Pons (tissue), 1 donor: ENCODE measurements at places on chromosomes 7 and 10.

DNA sequence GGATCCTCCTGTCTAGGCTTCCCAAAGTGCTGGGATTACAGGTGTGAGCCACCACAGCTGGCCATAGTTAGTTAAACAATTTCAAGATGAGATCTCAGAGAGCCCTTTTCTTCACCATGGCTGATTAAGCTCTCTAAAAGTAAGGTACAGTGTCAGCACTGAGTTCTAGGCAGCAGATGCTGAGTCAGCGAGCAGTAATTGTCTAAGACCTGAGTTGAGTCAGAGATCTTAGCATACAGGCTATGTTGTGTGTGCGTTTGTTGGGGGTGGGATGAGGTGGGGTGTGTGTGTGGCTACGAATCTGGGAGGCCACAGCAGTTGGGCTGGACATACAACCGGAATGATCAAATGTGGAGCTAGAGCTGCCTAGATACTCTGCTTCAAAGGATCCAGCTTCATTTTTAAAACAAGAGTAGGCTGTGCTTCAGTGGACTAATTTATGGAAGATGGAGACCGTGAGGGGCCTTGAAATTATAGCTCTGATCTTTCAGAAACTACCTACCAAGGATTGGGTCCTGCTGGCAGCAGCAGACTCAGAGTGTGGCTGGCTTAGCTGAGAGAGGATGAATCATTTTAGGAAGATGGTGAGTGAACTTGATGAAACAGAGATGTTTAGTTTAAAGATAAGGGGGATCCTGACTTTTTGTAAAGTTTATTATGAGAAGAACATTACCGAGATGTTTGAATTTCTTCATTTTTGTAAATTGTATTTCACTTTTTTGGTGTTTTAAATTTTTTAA is 17.5 kb upstream of the MTPN start:
- no peak for DNase-seq

DNA sequence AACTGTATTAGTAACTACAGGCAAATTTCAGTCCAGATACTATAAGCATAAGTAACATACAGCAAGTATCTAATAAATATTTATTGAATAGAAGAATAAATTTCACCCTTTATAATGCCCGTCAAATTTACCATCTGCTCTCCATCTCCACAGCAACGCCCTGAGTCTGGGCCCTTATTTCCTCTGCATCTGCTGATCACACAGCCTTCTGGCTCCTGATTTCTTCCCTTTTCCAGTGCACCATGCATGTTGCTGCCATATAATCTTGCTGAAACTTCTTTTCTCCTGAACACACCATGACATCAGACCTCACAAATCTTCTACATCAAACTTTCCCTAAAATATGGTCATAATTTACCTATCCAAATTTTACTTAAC is 15.4 kb downstream of the HYCC1 start:
- no peak for DNase-seq

GRCh38 chr7:140403878-140404564 is at the start of gene RAB19:
Gene RAB19, plus strand, starts transcription at chr7:140404058. Its CDS starts 3,589 bp downstream, at chr7:140407647.
- no peak for DNase-seq

GRCh38 chr10:103638948-103639347 is 145.4 kb downstream of the NEURL1 start:
- DNase-seq = no peak

GRCh38 chr7:143327903-143328302 is 12.0 kb downstream of the CLCN1 start:
- DNase-seq = no peak

DNA sequence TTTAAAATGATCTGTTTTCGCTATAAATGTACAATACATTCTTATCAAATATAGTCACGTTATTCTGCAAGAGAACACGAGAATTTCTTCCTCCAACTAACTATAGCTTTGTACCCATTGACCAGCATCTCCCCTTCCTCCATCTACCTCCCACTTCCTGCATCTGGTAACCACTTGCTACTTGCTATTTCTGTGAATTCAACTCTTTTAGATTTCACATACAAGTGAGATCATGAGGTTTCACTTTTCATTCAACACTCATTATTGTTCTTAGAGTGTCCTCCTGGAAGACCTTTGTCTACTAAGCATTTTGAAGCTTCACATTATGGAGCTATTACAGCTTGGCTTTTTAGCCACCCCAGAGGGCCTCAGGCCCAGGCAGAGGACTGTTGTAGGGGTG is 741.3 kb upstream of the FZD8 start:
- DNase-seq = no peak

DNA sequence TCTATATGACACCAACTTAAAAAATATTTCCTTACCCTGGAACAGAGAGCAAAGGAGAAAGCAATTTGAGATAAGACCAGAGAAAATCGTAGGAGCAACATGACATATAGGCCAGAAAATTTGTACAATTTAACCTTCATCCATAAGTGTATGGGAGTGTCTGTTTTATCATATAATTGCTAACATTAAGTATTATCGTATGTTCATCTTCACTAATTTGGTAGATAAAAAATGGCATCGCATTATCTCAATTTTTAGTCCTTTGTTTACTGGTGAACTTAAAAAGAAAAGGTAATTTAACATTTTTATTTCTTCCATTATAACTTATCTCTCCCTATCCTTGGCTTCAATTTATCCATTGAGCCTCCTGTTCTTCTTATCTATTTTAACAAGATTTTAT is 873.4 kb downstream of the KCNMA1 start:
- DNase-seq = no peak

DNA sequence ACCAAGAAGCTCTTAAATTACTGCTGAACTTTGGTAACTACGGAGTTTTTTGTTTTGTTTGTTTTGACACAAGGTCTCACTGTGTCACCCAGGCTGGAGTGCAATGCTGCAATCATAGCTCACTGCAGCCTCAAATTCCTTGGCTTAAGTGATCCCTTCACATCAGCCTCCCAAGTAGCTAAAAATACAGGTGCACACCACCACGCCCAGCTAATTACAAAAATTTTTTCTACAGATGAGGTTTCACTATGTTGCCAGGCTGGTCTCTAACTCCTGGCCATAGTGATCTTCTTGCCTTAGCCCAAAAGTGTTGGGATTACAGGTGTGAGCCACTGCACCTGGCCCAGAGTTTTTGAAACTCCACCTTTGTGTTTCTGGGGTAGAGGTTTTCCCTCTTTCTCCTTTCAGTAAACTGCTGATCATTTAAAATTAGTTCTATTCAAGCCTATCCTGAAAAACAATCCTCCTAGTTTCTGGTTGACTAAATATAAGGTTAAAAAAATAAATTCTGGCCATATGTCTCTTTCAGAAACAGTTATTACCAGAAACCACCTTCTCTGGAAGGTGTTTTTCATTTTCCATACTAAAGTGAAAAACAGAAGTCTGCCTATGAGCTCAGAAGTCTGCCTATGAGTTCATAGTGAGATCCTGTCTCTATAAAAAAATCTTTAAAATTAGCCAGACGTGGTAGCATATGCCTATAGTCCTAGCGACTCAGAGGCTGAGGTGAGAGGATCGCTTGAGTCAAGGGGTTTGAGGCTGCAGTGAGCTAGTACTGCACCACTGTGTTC is 63.9 kb downstream of the VOPP1 start:
- DNase-seq = no peak

DNA sequence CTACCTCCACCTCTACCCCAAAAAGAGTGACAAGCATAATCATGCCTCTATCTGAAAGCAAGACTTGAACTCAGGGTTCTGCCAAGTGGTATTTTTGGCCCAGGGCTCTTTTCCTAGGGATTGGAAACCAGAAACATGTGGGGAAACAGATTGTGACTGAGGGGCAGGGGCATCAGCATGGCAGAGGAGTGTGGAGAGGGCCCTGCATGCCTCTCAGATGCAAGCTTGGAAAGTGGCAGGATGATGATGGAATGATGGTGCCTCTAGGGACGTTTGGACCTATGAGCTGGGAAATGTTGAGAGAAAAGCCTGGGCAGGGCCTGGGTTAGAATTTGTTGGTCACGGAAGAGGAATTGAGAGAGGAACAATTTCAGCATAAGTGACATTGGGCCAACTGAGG is 78.4 kb upstream of the LEP start:
- DNase-seq = no peak

DNA sequence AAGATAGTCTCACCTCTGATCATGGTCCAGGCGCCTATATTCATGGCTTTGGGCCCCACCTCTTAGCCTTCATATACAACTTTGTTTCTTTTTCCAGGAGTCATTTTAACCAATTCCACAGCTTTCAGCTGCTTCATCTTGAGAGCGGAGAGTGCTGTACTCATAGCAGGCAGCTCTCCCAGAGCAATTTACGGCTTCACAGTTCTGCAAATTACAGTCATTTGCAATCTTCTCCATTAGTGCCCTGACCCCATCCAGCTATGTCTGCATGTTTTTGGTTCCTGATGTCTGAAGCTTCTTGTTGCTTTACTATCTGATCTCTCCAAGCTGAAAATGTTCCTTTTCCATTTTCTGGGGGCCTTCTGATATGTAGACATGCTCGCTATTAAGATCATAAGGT is 18.0 kb upstream of the MEST start:
- no peak for DNase-seq

GRCh38 chr10:93006435-93007039 is 54.1 kb upstream of the CYP26C1 start:
- peak; percentile 45 for DNase-seq

GRCh38 chr10:95275726-95276366 is 15.0 kb downstream of the PDLIM1 start:
- no peak for DNase-seq

GRCh38 chr7:46830-47140 is 145.6 kb upstream of the FAM20C start:
- no peak for DNase-seq

DNA sequence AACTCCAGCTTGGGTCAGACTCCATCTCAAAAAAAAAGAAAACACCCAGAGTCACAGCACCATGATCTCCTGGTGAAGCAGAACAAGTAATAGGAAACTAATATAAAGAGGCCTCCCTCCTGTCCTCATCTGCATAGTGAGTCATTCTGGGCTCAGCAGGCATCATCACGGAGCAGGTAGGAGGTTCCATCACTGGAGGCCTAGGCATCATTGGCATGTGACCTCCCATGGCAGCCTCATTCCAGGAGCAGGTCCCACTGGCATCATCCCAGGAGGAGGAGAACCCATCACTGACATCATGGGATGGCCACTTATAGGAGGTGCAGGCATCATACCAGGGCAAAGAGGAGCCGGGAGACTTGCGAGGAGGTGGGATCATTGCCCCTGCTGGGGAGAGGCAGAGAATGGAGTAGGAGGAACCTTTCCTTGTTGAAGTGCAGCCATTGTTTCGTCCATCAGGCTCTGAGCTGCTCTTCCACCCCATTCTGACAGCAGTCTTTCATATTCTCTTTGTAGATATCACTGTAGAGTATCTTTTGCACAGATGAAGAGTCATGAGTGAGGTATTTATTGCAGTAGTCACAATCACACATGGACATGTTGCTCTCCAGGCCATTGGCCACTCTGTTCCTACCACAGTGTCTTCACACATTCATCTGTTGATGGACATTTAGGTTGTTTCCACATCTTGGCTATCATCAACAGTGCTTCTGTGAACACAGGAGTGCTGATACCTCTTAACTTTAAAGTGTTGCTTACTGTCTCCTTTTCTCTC is 73.8 kb downstream of the OSBPL3 start:
- DNase-seq = no peak

DNA sequence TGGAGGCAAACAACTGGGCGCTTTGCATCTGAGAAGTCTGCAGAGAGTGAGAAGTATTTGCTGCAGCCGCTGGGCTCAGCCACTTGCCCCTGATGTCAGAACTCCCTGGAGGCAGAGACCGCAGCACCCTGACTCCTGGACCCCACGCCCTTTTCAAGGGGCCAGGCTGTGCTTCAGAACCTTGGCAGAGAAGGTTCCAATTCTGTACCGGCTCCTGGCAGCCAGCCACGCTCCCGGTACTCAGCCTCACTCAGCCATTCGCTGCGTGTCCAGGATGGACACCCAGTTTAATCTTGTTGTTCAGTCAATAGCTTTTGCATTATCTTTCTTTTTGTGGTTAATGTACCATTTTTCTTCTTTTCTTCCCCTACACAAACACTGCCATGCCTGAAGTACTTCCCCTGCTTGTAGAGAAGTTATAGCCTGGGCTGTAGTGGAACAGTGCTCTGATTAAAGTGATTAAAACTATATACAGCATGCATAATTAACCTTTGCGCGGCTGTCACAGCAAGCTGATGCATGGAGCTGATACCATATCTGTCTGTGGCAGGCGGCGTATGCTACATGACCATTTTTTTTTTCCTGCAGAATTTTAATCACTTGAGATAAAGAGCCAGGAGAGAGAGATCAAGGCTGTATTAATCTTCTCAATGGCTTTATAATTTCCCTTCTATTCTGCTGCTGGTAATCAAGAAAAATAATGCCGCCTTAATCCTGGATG is 578.5 kb downstream of the SDK1 start:
- DNase-seq = no peak

GRCh38 chr7:128809363-128809762 is 17.6 kb downstream of the CCDC136 start:
- DNase-seq = no peak

DNA sequence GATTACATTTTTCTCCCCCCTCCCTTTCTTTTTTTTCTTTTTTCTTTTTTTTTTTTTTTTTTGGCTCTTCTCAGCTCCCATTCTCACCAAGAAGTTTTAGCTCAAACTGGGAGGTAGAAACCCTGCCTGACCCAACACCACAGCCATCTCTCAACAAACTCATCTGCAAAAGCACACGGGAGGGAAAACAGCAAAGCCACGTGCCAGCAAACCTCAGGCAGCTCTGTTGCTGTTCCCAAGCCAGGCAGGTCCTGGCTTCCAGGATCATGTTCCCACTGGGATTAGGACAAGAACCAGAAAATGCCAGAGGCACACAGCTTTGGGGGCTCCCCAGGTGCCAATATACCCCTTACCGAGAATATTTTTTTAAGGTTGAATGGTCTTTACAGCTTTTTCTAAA is 56.7 kb downstream of the ITIH5 start:
- DNase-seq = no peak

DNA sequence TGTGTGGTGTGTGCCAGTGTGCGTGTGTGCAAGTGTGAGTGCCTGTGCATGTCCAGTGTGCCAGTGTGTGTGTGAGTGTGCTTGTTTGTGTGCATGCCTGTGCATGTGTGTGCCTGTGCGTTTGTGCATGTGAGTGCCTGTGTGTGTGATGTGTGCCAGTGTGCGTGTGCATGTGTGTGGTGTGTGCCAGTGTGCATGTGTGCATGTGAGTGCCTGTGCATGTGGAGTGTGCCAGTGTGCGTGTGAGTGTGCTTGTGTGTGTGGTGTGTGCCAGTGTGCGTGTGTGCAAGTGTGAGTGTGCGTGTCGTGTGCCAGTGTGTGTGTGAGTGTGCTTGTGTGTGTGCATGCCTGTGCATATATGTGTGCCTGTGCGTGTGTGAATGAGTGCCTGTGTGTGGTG is 33.8 kb downstream of the ADGRA1 start:
- DNase-seq = no peak

GRCh38 chr10:44033008-44033407 is 351.9 kb downstream of the CXCL12 start:
- no peak for DNase-seq

DNA sequence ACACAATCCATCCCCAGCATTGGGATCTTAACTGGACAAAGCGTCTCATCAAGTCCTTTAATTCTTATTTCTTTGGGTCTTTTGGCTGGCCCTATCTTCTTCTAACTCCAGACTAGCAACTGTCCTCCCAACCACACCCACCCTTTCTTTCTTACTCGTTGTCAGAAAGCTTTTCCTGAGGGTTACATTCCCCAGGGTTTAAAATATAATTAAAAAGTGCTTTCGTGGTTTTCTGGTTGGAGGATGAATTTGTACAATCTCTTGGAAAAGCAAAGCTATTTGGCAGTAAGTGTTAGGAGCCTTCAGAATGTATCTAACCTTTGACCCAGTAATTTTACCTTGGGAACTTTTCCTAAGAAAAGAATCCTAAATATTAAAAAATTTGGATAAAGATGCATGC is 10.4 kb upstream of the ITGB8 start:
- no peak for DNase-seq

GRCh38 chr10:84114088-84114667 is 25.1 kb upstream of the GHITM start:
- DNase-seq = no peak
